ENCODE measurements at places on chromosomes 3 and 15. TPM values are rescaled to one million over a fixed set of nuclear protein-coding genes. Genes with fewer than 3 reads are reported as not detected.

DNA sequence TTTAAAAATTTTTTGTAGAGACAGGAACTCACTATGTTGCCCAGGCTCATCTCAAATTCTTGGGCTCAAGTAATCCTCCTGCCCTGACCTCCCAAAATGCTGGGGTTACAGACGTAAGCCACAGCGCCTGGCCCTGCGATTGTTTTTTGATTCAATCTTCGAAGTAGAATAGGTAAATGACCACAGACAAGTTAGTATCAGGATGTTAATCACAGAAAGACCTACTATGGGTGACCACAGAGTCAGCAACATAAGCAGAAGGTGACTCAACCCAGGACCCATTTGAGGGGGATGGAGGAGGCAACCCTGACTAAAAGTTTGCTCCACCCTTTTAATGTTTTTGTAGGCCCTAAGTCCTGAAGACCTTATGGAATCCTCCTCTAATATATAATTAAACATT lies 10.0 kb upstream of the USP3 start:
- H3K27ac ChIP-seq, result no peak overlapping the region
- DNase-seq, result no peak
- peaks cover 16% of the 10 kb centered on the region for H3K4me1 ChIP-seq
- H3K36me3 ChIP-seq, result no peaks in the 10 kb centered on the region

GRCh38 chr3:195537995-195538394 lies 5.1 kb downstream of the PPP1R2 start:
- no peaks in the 10 kb centered on the region for H3K27me3 ChIP-seq
- peaks cover 12% of the 10 kb centered on the region for H3K4me1 ChIP-seq
- H3K27ac ChIP-seq, result no peak overlapping the region
- no peak for DNase-seq

- no peaks in the 10 kb centered on the region for H3K27me3 ChIP-seq
- H3K36me3 ChIP-seq, result peaks cover 33% of the 10 kb centered on the region
- no peak overlapping the region for H3K4me3 ChIP-seq
- no peak overlapping the region for H3K27ac ChIP-seq
- no peak for DNase-seq
Measured at GRCh38 chr3:9468460-9468859, 71.0 kb downstream of the SETD5 start.

Gene CCDC54
- total RNA-seq, result not detected

Gene HPS3
- total RNA-seq, result 32.3 TPM

All from neural progenitor cell (in vitro differentiated cells).